T-cell (primary cell): ENCODE measurements at places on chromosomes 1 and 21.
A peak's percentile ranks its signal among the peaks of the same experiment; 100 is the strongest.

DNA sequence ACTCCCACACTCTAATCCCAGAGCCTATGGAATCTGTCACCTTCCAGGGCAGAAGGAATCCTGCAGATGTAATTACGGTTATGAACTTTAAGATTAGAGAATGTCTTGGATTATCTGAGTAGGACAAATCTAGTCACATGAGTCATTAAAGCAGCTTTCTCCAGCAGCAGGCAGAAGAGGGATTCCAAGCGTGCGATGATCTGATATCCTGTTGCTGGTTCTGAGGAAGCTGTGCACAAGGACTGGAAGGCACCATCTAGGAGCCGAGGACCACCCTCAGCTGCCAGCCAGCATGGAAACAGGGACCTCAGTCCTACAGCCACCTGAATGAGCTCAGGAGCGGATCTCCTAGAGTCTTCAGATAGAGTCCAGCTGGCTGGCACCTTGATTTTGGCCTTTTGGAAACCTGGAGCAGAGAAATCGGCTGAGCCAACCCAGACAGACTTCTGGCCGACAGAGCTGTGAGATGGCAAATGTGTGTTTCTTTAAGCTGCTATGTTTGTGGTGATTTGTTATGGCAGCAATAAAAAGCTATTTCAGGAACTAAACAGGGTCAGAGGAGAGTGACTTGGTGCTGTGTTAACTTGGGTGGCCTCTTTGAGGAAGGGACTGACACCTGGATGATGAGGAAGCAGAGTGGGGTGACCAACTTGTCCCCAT, 34.5 kb downstream of the LRRN2 start:
- H3K4me1 ChIP-seq: no peaks in the 10 kb centered on the region
- DNase-seq: no peak
- H3K36me3 ChIP-seq: no peaks in the 10 kb centered on the region
- H3K27me3 ChIP-seq: peaks cover 23% of the 10 kb centered on the region

DNA sequence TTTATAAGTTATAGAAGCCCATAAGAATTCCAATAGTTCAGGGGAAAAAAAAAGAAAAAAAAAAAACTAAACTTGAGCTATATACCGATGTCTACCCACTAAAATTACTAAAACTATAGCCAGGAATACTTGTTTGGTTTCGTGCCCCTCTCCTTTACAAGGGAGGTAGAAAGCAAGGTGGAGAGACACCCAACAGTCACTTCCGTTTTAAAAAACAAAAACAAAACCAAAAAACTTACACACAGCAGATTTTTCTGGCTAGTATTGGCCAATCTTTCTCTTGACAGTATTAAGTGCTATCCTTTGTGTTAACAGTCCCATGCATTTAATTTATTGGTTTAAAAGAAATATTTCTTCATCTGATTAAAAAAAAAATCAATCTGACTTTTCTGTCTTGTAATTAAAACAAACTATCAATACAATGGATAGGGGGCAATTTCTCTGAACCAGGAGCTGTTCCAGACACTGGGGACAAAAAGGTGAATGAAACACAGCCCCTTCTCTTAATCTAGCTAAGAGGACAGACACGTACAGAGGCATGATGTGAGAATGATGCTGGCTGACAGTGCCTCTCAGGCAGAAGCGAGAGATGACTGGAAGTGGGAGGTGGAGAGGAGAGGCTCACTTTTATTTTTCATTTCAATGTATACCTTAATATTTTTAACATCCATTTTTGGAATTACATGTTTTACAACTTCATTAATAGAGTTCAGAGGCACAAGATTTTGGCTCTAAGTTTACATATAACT, 214.8 kb downstream of the RERE start:
- peak overlapping the region; percentile 3 for H3K27ac ChIP-seq
- no peaks in the 10 kb centered on the region for H3K36me3 ChIP-seq
- no peak overlapping the region for H3K4me3 ChIP-seq

GRCh38 chr1:168135116-168135920, 1.4 kb downstream of the GPR161 start:
- peak overlapping the region; percentile 70 for H3K4me3 ChIP-seq
- no peak for DNase-seq
- H3K27me3 ChIP-seq: peaks cover 26% of the 10 kb centered on the region
- H3K36me3 ChIP-seq: no peaks in the 10 kb centered on the region
- no peak overlapping the region for H3K27ac ChIP-seq

DNA sequence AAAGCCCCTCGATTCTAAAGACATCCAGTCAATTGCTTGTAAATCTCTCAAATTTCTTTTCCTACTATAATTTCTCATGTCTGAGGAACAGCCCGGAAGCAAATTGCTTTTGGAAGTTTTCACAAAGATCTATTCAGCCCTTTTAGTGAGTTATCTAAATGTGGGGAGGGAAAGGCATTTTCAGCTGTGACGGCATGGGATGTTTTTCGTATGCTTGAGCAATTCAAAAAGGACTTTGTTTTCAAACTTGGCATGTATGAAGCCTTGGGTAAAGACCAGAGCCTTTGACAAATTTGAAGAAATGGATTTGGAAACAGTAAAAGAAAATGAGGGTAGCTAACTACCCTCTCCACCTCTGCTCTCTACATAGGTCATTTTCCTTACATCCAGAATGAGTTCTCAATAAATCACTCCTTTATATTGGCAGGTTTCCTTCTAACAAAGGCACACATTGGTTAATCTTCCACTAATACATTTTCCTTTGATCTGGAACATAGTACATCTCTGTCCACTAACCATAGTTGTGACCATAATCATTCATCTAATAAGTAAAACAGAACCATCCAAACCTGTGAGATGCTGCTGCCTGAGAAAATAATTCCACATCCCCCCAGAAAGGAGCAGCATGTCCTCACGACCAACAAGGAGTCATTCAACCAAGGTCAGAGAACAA, 66.1 kb upstream of the ADAM30 start:
- peaks cover 73% of the 10 kb centered on the region for H3K36me3 ChIP-seq
- H3K4me3 ChIP-seq: no peak overlapping the region
- no peaks in the 10 kb centered on the region for H3K27me3 ChIP-seq
- no peak for DNase-seq
- no peaks in the 10 kb centered on the region for H3K4me1 ChIP-seq
- no peak overlapping the region for H3K27ac ChIP-seq

- H3K36me3 ChIP-seq: no peaks in the 10 kb centered on the region
- H3K4me3 ChIP-seq: no peak overlapping the region
- no peak for DNase-seq
- no peaks in the 10 kb centered on the region for H3K4me1 ChIP-seq
- H3K27me3 ChIP-seq: peaks cover 3% of the 10 kb centered on the region
Observed at GRCh38 chr1:51600965-51601364, 15.9 kb upstream of the OSBPL9 start.

DNA sequence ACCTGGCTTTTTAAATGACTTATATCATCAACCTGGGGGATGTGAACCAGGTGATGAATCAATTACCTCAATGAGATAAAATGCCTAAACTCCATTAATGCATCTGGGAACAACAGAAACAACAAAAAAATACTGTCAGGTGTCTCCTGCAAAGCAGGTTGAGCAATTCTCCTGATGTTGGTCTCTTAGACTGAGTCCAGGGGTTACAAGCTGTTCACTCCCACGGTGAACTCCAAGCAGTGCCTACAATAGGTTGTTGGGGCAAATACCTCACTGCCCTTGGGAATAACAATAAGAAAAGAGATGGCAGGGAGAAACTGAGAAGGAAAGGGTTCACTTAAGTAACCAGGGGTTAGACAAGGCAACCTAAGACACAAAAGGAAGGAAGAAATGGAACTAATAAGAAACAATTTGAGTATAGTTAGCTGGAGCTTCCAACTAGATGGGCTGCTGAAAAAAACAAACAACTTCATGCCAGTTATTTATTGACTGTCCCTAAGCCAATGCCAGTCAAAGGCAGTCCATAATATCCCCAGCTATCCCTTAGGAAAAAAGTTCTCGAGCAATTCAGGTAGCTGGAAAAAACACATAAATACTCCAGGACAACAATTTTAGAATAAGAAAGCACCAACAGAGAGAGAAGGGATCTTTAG, 97.6 kb upstream of the MAGI3 start:
- no peak overlapping the region for H3K27ac ChIP-seq
- no peaks in the 10 kb centered on the region for H3K36me3 ChIP-seq
- no peak for DNase-seq
- no peak overlapping the region for H3K4me3 ChIP-seq

DNA sequence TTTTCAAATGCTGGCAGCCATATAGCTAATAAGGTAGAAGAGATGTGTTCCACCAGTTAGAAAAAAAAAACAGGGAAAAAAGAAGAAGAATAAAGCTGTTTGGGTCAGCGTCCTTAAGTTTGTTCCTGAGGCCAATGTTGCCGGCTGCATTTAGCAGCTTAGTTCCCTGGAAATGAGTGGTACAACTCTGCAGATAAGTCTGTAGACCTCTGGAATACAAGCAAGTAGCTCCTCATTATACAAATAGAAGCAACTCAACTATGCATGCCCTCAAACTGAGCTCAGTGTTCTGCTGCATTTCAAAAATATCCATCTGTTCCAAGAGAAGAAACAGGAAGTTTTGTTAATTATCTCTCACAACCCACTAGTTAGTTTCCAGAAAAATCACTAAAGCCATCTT, 181.2 kb upstream of the PKN2 start:
- no peak overlapping the region for H3K27ac ChIP-seq
- DNase-seq: no peak
- H3K27me3 ChIP-seq: no peaks in the 10 kb centered on the region
- no peaks in the 10 kb centered on the region for H3K4me1 ChIP-seq
- H3K4me3 ChIP-seq: no peak overlapping the region

- peak overlapping the region; percentile 40 for H3K27ac ChIP-seq
- H3K4me1 ChIP-seq: peaks cover 49% of the 10 kb centered on the region
- no peak for DNase-seq
- no peaks in the 10 kb centered on the region for H3K27me3 ChIP-seq
Observed at GRCh38 chr1:41895552-41895951, 23.2 kb downstream of the HIVEP3 start.

DNA sequence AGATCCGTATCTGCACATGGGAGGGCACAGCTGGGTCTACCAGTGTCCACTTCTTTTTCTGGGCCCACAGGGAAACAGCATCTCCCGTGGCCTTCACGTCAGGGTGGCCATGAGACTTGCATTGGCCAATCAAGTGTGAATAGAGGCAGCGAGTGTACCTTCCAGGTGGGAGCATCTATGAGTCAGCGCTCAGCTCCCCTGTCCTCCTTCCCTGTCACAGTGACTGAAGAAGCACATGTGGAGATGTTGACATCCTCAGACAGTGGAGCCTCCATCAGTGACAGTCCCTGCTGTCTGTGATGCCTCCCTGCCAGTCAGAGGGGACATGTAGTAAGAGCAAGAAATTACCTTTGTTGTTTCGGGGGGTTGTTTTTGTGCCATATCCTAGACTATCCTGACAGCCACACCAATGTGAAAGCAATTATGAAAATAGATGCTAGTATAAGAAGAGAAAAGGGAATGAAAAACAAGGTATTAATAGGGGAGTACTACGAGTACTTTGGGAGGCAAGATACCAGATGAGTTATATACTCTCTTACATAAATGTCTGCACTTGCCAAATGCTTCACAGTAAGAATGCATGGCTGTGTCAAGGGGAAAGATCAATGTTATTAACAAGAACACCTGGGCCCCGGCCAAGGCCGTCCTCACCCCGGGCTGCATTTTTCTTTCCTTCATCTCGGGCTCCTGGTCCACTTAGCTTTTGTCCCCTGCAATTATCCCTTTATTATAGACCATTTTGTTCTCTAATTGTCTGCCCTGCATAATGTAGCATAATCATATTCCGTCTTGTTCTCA, 86.0 kb downstream of the MATN1 start:
- no peak overlapping the region for H3K27ac ChIP-seq
- no peak for DNase-seq
- no peaks in the 10 kb centered on the region for H3K36me3 ChIP-seq
- H3K4me3 ChIP-seq: no peak overlapping the region

DNA sequence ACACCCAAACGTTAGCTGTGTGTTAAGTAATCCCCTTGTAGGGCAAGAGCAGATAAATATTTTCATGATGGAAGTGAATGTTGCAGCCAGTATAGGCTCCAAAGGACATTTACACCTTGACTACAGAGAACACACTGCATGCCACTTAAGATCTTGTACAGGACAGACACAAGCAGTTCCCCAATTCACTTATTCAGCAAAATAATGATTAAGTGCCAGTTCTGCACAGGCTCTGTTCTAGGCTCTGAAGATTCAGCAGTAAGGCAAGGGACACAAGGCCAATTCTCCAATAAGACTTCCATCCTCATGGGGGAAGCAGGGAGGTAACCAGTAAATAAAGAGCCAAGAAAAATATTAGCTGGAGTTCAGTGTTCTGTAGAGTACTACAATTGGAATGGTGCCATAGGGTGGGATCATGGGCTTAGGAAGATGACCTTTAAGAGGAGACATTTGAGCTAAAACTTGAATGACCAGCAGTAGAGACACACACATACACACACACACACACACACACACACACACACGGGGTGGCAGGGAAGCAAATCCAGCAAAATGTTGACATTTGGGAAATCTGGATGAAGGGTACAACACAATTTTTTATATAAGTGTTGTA, 199.9 kb upstream of the JUN start:
- peaks cover 21% of the 10 kb centered on the region for H3K4me1 ChIP-seq
- H3K27me3 ChIP-seq: no peaks in the 10 kb centered on the region
- H3K27ac ChIP-seq: no peak overlapping the region

DNA sequence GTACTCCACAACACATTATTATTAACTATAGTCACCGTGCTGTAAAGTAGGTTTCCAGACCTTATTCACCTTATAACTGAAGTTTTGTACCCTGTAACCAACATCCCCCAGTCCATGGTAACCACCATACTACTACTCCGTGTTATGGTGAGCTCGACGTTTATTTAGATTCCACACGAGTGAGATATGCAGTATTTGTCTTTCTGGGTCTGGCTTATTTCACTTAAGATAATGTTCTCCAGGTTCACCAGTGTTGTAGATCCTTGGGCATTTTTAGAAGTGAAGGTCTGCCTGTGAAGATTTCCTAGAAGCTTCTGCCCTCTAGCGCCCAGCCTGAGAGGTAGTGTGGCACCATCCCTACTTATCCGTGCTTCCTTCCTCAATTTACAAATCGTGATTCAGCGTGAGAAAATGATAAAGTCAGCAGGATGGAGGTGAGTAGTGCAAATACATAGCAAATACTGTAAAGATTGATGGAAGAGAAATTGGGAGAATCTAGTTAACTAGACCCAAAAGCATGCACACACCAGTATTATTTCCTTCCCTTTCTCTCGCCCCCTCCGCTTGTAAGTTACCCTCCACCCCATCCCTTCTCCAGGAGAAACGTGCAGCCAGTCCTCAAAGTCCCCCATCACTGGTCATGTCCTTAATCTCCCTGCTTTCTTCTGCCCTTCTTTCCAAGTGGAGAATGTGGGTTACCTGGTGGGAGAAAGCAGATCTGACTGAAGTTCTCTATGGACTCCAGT, 36.0 kb upstream of the DISC1 start:
- peak; percentile 19 for DNase-seq
- H3K4me3 ChIP-seq: no peak overlapping the region
- H3K4me1 ChIP-seq: no peaks in the 10 kb centered on the region
- no peaks in the 10 kb centered on the region for H3K36me3 ChIP-seq
- no peak overlapping the region for H3K27ac ChIP-seq
